ENCODE measurements at places on chromosomes 12 and 14.

DNA sequence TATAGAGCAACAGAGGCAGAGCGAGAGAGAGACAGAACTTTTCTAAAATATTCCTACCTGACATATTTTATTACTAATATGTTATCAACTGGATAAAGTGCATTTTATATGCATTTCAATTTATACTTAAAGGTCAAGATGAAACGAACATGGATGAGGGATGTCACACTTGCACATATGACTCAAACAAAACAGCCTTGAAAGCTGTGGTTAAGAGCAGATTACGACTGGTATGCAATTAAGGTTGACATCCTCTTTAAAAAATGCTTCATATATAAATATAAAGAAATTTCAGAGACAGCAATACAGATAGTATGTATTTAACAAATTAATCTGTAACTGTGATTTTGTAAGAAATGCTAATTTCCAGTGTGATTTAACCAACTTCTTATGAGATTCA, 52.5 kb downstream of the LMO3 start:
- peak; percentile 5 for DNase-seq

DNA sequence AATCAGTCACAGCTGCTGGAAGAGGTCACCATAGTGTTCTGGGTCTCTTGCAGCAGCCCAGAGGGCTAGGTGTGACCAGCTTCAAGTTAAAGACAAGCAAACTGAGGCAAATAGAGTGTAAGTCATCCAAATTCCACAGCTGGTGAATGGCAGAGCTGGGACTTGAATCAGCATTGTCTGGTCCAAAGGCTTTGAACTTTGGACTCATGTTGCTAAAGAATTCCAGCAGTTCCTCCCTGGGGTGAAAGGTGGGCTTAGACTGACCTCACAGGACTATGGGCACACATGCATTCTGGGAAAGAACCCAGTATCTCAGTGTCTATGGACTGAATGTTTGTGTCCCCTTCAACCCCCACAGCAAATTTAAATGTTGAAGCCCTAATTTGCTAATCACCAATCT, 54.8 kb downstream of the TUNAR start:
- DNase-seq: no peak

GRCh38 chr12:42442311-42442759, 116.4 kb downstream of the PPHLN1 start:
- no peak for DNase-seq

DNA sequence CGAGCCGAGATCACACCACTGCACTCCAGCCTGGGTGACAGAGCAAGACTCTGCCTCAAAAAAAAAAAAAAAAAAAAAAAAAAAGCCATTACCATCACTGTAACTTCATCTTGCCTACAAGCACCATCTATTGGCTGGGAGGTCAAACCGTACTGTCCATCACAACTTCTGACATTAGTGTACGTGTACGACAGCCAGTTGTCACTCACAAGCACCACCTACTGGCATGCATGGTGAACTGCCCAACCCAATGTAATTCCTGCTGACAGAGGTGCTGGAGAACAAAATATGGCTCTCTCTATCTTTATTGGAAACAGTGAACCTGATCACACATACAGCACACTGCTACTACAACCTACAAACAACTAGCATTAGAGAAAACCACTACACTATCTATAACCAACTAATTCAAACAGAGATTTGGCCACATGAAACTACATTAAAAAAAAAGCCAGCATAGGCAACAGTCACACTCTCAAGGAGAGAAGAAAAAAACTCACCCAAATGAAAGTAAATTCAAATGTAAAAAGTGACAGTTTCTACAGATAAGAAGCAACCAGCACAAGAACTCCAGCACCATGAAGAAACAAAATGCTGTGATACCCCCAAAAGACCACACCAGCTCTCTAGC, 82.3 kb downstream of the PUS7L start:
- no peak for DNase-seq

DNA sequence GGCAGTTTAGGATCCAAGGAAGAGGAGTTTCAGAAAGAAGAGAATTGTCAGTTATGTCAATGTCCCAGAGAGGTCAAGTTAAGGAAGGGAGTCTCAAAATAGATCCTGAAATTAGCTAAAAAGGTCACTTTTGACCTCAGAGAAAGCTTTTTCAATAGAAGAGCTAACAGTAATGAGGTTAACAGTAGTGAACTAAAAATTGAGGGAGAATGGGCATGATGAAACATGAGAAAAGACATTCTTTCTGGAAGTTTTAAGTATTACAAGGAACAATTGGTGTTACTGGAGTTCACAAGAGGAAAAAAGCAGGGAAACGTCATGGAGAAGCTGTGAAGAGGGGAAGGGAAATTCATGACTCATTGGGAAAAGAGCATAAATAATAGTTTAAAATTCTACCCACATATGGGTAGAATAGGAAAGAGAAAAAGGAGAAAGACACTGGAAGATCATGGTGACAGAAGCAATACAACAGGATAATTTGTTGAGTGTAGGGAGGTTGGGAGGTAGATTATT, 381.2 kb upstream of the FAR2 start:
- peak; percentile 8 for DNase-seq

DNA sequence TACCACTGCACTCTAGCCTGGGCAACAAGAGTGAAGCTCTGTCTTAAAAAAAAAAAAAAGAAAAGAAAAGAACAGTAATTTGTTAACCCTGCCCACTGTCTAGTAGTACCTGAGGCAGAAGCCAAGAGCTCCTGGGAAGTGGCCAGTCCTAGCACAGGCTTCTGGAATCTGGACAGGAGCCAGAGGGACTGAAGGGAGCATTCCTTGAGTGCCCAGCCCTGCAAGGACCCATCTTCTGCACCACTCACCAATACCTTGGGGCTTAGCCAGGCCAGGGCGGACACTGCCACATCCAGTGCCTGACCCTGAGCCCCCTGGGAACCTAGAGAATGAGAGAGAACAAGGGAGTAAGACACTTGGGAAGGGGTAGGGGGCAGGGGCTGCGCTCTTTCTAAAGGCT, 33.7 kb downstream of the PARP2 start:
- no peak for DNase-seq

- DNase-seq: no peak
Observed at GRCh38 chr12:131350943-131351318, 360.0 kb upstream of the SFSWAP start.

GRCh38 chr12:2411616-2412304, 359.0 kb downstream of the CACNA1C start:
- no peak for DNase-seq

- no peak for DNase-seq
Observed at GRCh38 chr14:43894534-43894933, 612.5 kb downstream of the FSCB start.

GRCh38 chr12:89949457-89950195, 241.0 kb upstream of the ATP2B1 start:
- peak; percentile 92 for DNase-seq

DNA sequence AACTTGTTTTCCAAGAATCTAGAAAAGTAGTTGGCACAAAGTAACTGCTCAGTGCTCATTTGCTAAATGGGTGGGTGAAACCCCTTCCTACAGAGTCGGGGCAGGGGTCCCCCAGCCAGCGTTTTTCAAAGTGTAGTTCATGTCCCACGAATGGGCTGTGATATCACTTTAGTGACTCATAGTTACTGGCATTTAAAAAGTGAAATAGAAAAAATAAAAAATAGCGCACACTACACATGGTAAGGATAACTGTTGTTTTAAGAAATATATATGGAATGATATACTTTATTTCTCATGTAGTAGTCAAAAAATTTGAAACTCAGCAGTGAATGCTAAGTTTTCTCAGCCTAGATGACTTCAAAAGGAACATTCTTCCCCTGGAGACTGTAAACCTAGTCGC, 250.4 kb downstream of the CHST11 start:
- peak; percentile 43 for DNase-seq

DNA sequence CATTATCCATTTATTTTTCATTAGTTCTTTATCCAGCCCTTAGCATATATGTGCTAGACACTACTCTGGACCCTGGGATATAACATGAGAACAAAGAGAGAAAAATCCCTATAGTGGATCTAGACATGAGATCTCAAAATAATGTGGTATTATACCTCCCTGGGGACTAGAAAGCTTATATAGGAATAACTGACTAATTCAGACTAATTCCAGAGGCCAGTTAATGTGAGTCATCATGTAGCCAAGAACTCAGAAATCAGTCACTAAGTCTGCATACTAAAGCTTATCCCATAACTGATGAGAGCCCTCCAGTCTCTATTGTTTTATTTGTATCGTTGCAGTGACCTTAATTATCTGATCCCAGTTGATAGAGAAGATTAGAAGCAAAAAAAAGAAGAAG, 267.1 kb upstream of the RGS6 start:
- peak; percentile 85 for DNase-seq

All from astrocyte of the spinal cord (primary cell).